Stimulated activated CD4-positive, alpha-beta T cell treated with anti-CD3 and anti-CD28 coated beads, Interleukin-4, amount 100 ng/mL, for 4 hours (primary cell): ENCODE measurements at places on chromosomes 6 and 20.

GRCh38 chr20:2524709-2525506 lies 11.5 kb upstream of the TMC2 start:
- peak; percentile 40 for DNase-seq

DNA sequence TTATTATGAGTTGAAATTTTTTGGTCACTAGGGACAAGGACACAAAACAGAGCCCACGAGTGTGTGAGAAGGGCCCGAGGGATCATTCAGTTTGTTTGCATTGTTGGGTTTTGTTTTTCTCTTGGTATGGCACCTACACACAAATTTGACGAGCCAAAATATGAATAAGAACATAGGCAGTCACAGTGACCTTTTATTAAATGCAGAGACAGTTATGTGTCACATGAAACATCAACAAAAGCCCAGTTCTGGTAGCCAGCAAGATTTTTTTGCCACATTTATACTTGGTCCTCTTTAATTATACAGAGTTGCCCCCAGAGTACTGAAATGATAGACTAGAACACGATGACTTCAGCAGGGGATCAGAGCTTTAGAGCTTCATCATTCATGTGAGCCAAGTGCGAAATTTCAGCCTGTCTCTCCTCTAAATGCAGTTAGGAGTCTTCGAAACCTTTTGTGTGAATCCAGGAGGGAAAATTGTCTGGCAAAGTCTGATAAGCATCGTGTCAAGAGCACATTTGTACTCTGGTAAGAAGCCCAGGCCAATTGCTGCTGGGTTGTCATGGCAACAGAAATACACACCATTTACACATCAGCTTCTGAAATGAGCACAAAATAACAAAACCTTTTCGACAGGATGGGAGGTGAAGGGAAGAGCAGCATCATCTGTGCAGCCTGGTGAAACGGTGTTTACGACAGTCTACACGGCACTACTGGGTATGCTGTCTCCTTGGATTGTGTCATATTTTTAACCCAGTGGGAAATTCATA lies 79.2 kb upstream of the RIPOR2 start:
- DNase-seq: no peak

- DNase-seq: no peak
These were observed 158.9 kb upstream of the FUT9 start for GRCh38 chr6:95856876-95857364.

GRCh38 chr6:170088582-170088955 lies 202.3 kb downstream of the DLL1 start:
- no peak for DNase-seq

DNA sequence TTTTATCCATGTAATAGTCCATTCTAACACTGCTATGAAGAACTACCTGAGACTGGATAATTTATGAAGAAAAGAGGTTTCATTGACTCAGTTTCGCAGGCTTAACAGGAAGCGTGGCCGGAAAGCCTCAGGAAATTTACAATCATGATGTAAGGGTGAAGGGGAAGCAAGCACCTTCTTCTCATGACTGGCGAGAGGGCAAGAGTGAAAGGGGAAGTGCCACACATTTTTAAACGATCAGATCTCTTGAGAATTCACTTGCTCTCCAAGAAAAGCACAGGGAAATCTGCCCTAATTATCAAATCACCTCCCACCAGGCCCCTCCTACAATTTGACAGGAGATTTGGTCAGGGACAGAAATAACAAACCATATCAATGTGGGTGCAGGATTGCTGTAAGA lies 859.7 kb downstream of the EPHA7 start:
- no peak for DNase-seq

DNA sequence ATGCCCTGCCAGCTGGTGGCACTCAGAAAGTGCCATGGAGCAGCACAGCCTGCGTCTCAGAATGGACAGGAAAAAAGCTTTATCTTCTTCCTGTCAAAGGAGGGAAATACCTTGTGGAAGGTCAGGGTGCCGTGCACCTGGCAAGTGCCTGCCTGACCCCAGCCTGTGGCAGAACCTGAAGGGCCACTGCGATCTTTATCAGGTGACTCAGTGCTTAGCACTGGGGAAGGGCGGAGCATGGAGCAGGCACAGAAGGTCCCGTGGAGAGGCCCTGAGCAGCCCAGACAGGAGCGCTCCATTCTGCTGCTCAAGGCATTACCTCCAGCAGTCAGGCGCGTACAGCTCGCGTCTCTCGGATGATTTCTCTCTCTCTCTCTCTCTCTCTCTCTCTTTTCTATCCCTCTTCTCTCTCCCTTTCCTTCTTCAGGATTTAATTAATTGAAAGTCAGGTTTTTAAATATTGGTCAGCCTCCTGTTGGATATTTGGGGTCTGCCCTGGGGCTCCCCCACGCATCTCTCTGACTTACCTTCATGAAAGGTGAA lies 31.7 kb downstream of the FOXC1 start:
- no peak for DNase-seq

DNA sequence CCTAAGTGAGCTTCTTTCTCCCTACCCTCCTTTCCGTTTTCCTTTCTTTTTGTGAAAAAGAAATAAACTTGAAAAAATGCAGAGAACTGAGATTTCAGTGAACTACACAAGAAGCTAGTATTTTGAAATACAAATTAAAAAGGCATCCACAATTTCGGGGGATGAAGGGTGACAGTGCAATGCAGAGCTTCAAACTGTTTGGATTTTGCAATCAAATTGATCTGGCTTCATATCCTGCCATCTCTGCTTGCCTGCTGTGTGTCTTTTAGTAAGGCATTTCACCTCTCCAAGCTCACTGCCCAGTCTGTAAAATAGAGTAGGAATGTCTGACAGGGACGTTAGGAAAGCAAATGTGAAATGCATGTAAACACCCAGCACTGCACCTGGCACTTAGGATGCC lies 258.0 kb downstream of the HACE1 start:
- DNase-seq: no peak

DNA sequence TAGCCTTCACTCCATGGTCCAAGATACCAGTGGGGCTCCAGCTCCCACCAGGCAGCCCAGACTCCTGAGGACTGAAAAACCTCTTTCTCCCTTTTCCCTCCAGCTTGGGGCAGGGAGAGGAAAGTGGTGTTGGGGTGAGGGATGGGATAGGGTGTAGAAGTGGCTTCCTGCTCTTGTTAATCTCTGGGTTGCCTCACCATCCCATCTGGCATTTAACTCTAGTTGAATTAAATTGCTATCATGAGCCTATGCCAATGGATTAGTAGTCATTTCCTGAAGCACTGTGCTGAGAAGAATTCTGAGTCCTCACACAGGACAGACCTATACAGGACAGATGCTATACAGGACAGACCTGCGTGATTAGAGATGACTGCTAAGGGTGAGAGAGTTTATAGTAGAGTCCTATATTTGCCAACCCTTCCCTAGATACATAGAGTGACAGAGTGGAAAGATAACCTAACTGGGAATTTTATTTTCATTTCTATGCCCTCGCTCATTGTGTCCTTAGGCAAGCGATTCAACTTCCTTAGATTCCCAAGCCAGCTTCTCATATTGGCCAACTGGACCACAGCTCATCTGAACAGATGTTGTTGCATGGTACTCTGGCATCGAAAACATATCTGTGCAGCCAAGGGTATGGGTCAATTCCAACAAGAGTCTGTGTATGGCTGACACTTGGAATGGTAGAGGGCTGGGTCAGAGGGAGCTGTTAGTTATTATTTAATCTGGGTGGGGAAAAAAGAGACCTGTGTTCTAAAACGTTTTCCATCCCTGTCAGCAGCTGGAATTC lies 42.8 kb downstream of the MCHR2 start:
- no peak for DNase-seq

DNA sequence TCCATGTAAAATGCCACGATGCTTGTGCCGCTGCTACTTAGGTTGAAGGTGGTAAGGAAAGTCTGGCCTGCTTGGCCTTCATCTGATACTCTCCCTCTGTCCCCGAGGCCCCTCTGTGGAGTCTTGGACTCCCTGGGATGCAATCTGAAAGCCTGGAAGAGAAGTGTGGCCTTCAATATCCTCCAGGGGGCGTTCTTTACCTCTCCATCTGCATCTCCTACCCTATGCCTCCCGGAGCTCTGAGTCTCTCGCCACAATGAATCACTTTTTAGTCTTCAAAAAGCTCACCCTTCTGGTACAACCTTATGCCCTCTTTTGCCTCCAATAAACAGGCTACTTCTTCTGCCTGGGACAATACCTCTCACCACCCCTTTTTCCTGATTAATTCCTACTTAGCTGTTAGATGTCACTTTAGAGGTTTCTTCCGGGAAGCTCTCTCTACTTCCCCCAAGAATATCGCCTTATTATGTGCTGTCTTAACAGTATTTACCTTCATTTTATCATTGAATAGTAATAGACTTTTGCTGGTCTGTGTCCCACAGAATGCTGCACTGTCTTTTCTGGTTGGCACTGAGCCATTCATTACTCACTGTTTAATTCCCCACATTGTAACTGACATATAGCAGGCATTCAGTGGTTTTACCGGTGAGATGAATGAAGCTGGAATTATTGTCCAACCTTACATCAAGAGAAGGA lies 13.9 kb upstream of the ATG5 start:
- peak; percentile 40 for DNase-seq

DNA sequence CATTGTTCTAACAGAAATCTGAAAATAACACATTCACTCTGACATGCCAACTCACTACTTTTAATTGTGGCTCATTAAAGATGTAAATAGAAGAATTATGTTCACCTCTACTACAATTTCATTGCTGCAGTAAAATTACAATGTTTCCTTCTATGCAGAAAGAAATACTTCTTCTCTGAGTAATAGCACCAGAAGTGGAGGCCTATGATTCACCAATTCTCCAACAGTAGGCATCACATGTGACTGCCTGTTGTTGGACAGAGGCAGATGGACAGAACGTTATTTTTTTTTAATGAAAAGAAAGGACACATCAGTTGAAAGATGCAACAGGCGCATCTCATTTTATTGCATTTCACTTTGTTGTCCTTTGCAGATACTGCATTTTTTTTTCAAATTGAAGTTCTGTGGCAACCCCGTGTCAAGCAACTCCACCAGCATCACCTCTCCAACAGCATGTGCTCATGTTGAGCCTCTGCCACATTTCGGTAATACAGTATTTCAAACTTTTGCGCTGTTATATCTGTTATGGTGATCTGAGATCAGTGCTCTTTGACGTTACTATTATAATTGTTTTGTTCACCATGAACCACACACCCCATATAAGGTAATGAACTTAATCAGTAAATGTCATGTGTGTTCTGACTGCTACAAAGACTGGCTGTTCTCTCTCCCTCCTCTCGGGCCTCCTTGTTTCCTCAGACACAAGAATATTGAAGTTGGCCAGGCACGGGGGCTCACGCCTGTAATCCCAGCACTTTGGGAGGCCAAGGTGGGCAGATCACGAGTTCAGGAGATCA lies 121.4 kb downstream of the ATXN1 start:
- no peak for DNase-seq

GRCh38 chr6:621931-622330 lies 35.0 kb downstream of the HUS1B start:
- DNase-seq: no peak

DNA sequence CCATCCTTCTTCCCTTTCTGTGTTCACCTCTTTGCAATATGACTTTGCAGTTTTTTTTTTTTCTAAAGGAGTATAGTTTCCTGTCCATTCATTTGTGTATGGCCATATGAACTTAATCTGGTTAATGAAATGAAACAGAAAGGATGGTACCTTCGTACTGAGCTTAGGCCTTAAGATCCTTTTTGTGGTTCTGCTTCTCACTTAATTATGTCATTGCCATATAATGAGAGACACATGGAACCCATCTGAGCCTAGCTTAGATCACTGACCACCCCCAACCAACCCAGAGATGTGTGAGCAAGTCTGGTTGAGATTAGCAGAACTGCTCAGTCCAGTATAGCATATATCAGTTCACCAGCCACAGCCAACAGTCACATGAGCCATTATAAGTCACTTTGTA lies 1179.6 kb downstream of the HACE1 start:
- DNase-seq: no peak

- no peak for DNase-seq
These were observed 296.5 kb downstream of the PKHD1 start for GRCh38 chr6:51790946-51791345.

- no peak for DNase-seq
These were observed 11.3 kb downstream of the PRRC2A start for GRCh38 chr6:31631681-31632278.

DNA sequence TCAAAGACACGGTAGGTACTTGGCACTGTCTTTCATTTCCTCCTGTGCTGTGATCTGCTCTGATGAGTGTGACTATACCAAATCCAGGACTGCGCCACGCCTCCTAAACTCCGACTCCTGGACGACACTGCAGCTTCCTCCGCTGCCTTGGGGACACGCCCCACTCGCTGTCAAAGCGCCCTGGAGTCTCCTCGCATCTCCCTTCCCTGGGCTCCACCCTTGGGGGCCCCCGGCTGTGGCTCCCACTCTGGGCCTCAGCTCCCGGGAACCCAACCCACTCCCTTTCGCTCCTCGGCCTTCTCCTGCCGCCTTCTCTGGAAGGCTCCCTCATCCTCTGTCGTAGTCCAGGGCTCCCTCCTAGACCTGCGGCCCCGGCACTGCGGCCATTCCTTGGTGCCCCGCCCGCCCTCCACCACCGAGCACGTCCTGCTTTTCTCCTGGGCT lies 61.2 kb downstream of the RSPH3 start:
- DNase-seq: peak; percentile 13

GRCh38 chr6:106763361-106763760 lies 134.0 kb downstream of the QRSL1 start:
- no peak for DNase-seq

DNA sequence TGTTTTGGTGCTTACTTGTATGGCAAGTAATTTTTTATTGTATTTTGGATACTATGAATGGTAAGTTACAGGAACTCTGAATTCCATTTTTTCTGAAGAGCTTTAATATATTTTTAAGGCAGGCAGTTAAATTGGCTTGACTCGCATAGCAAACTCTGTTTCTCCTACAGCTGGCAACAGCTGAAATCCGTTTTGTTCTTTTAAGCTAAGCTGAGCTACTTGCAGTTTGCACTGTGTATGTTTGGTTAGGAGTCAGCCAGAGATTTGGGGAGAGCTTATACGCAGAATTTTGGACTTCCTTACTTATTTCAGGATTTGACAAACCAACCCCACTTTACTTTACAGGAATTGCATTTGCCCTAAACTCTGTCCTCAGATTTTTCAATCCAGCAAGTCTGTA lies 179.1 kb downstream of the COL19A1 start:
- DNase-seq: no peak

DNA sequence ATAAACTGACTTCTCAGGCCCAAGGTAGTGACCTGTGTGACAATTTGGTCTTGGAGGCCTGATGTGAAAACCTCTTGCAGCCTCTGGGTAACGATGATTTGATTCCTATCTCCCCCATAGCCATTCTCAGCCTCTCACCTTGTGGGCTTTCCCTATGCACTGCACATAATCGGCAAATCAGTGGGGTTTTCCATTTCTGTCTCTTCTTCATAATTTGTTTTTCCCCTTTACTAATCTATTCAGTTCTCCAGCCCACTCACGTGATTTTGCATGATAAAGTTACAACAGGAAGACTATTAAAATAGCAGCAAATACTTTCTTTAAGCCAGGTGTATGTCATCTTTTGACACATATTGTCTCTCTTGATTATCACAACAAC lies 893.7 kb downstream of the TFAP2A start:
- DNase-seq: no peak

GRCh38 chr20:48776306-48776705 lies 51.5 kb downstream of the PREX1 start:
- DNase-seq: no peak

- DNase-seq: no peak
These were observed 60.8 kb downstream of the CD24 start for GRCh38 chr6:106913676-106914280.
